Stimulated activated CD4-positive, alpha-beta T cell treated with anti-CD3 and anti-CD28 coated beads, Interleukin-2, amount 100 ng/mL, for 48 hours (primary cell): ENCODE measurements at places on chromosomes 2 and 18.

- no peak for DNase-seq
These were observed 175.5 kb upstream of the CELF4 start for GRCh38 chr18:37741032-37741623.

DNA sequence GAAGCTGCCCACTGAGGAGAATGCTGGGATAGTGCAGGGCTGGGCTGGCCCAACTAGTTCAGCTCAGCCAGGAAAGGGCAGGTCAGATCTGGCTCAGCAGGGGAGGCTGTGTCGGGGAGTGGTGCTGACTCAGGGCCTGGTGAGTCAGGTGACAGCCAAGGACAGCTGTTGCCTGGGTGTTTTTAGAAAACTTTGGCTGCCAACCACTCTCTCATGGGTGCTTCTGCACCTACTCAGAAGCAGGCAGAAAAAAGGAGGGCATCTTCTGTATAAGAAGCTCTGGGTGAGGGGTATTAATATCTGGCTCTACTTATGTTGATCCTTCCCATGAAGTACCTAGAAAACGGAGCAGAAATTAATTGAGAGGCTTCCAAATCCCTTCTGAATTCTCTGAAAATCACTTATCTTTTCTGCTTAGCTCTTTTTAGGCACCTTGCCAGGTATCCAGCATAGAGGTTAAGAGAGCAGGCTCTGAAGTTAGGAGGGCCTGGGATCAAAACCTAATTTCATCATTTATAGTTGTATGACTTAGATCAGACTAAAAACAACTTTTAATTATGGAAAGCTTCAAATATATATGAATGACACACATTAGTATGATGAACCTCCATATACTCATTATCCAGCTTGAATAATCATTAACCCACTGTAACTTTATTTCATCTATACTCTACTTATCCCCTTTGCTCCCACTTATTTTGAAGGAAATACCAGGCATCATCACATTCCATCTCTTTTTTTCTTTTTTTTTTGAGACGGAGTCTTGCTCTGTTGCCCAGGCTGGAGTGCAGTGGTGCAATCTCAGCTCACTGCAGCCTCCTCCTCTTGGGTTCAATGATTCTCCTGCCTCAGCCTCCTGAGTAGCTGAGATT is 15.5 kb upstream of the RAB10 start:
- DNase-seq: peak; percentile 18

GRCh38 chr2:216621292-216621691 is 11.9 kb upstream of the IGFBP2 start:
- no peak for DNase-seq

GRCh38 chr18:80157708-80158343 is 48.8 kb downstream of the ADNP2 start:
- DNase-seq: peak; percentile 74

DNA sequence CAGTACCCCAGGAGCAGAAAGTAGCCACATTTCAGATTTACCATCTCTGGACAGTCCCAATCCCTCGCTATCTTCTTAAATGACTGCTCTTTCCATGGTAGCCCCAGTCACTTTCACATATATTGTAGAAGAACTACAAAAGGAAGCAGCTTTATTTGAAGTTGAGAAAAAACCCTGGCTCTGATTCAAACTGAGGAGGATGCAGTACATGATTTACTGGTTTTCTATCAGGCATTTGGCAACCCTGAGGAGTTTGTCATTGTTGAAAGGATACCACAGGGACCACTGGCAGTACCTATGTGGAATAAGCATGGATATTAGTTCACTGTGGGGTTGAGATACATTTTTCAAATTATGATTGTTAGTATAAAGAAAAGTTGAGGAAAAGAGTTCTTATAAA is 640.9 kb upstream of the SETBP1 start:
- DNase-seq: no peak

GRCh38 chr2:119478188-119478977 is 45.9 kb downstream of the SCTR start:
- DNase-seq: no peak

DNA sequence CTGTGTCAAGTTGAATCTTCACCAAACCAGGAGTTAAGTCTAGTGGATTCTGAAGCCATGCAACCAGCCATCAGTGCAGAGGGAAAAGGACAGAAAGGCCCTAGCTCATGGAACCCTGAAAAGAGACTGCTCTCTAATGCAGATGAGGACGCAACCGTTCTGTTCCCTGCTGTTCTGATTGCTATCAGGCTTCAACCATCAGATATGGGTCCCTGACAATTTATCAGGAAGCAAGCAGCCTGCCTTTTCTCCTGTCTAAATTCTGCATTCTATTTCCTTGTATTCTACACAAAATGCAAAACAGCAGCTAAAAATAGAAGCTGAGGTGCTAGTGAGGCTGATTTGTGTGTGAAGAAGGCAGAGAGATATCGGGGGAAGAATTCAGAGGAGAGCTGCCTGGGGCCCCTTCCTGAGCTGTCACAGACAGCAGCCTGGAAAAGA is 68.4 kb upstream of the RTN4 start:
- no peak for DNase-seq

DNA sequence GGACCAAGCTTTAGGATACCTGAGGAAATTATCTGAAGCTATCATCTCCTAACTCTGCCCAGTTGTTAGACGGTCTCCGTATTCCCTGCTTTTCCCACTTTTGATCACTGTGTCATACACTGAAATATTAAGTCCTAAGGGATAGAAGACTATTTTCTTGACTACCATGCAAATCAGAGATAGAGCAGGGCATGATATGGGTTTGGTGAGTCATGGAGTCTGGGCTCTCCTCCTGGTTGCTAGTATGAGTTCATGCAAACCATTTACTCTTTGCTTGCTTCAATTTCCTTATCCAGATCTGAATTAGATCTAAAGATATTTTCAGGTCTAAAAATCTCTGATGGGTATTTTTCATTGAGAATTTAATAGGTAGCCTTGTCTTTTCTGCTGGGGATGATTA is 55.0 kb downstream of the EHBP1 start:
- no peak for DNase-seq

- no peak for DNase-seq
These were observed 17.0 kb downstream of the TMEM177 start for GRCh38 chr2:119696005-119696404.

DNA sequence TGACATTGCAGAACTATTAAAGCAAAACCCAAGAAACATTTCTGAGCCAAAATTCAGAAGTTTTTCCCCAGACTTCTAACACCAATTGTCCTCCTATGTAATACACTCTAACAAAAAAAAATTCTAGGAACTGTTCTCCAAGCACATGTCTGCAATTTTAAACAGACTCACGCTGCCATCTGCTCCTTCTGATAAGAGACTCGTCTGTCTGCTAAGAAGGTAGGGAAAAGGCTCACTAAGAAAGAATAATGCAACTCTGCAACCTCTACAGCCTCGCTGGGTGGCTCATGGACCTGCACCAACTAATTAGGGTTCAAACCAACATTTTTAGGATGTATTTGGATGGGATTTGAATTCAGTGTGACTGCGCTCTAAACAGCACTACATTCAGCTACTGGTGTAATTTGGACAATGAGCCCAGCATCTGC is 366.5 kb downstream of the DSC3 start:
- DNase-seq: no peak

DNA sequence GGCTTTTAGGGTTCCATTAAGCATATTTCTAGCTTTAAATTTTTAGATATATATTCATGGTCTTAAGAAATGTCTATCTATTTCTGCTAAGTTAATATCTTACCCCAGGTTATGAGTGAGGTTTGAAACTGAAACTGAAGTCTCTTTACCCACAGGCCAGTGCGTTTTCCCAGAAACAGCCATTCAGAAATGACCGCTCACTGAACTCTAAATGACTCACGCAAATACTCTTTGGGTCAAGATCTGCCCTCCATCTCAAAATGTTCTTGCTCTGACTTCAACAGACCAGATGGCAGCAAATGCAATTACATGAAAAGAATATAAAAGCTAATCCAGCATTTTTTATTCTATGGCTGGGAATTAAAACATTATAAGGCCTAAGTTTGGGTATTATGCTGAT is 315.2 kb downstream of the TDRD15 start:
- DNase-seq: no peak

GRCh38 chr18:6270771-6271216 is 143.9 kb downstream of the L3MBTL4 start:
- no peak for DNase-seq
